ENCODE measurements at places on chromosomes 2 and 18.

- no peak for DNase-seq
Observed at GRCh38 chr2:112627060-112628040, 18.4 kb upstream of the SLC20A1 start.

DNA sequence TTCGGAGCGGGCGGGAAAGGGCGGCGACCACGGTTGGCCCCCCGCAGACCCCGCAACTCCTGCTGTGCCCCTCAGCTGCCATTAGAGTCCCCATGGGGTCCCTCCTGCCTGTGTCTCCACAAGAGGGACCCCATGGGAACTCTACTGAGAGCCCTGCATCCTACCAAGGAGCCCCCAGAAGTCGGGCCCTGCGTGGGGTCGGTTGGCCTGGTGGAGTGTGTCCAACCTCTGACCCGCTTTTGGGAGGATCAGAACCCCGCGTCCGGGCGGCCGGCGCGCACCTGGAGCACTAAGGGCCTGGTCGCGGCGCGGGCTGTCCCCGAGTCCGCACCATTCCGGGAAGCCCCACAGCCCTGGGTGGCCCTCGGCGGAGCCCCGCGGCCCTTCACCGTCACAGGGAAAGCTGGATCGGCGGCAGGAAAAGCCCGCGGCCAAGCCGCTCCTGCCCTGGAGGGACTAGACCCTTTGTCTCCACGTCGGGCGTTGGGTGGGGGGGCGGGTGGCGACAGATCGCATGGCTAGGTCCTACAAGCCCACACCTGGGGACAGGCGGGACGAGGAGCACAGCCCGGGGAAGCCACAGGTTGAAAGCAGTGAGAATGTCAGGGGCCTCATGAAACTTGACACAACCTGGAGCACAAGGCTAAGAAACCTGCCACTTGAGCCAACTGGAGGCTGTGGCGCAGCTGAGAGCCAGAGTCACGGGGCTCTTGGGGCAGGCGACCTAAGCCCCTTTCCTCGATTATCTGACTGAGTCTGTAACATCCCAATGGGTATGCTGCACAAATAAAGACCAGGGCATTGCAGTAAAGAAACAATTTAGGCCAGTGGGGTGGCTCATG is 11.2 kb upstream of the CXXC1 start:
- no peak for DNase-seq

DNA sequence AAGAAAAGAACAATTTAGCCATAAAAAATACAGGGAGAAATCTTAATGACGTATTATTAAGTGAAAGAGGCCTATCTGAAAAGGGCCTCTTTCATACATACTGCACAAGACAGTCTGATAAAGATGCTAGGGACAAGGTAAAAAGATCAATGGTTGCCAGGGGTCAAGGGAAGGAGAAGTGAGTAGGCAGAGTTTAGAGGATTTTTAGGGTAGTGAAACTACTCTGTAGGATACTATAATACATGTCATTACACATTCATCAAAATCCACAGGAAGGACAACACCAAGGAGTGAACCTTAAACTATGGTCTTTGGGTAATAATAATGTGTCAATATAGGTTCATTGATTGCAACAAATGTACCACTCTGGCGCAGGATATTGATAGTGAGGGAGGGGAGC is 289.3 kb downstream of the FSIP2 start:
- no peak for DNase-seq

GRCh38 chr2:20446255-20446916 is 488 bp upstream of the RHOB start:
- DNase-seq: no peak

DNA sequence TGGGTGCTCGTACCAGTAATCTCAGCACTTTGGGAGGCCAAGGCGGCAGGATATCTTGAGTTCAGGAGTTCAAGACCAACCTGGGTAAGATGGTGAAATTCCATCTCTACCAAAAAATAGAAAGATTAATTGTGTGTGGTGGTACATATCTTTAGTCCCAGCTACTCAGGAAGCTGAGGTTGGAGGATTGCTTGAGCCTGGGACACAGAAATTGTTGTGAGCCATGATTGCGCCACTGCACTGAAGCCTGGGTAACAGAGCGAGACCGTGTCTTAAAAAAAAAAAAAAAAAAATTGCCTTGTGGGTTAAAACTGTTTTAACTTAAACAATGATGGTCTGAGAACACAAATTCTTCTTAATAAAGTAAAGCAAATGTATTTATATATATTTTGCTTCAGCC is 49.6 kb downstream of the ATP9B start:
- DNase-seq: no peak

- no peak for DNase-seq
Observed at GRCh38 chr18:22489704-22490103, 72.0 kb upstream of the CTAGE1 start.

DNA sequence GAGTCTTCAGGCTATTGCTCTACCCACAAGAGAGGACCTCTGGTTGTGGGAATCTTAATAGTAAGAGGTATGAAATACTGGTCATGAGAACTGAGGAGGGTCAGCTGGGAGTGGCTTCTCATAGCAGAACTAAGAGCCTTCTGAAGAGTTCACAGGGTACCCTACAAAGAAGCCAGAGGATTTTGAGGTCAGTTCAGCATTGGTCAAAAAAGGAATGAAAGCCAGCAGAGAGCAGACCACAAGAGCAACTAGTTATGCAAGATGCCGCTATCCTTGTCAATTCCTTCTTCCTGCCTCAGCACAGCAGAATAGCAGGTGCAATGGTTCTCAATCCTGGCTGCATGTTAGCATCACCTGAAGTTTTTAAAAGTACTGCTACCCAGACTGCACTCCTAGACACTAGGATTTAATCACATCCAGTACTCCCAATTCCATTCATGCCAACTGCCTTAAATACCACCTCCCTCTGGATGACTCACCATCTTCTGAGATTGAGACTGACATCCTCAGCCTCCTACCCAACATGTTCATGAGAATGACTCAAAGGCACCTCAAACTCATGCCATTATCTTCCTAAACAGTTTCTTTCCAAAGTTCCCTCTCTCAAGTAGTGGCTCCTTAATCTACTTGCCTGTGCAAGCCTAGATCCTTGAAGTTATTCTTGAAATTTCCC is 81.0 kb upstream of the RBMS1 start:
- DNase-seq: no peak

DNA sequence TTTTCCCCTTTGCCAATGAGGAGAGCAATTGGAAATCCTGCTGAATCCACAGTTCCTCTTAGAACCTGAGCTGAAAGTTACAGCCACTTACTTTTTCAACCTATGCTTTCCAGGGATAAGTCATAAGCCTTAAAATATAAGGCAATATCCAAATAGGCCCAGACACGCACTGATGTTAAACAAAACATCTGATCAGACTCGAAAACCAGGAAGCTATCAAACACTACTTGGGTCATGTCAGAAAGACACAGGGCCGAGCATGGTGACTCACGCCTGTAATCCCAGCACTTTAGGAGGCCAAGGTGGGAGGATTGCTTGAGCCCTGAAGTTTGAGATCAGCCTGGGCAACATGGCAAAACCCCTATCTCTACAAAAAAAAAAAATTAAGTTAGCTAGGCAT is 192.1 kb downstream of the SP3 start:
- DNase-seq: no peak

DNA sequence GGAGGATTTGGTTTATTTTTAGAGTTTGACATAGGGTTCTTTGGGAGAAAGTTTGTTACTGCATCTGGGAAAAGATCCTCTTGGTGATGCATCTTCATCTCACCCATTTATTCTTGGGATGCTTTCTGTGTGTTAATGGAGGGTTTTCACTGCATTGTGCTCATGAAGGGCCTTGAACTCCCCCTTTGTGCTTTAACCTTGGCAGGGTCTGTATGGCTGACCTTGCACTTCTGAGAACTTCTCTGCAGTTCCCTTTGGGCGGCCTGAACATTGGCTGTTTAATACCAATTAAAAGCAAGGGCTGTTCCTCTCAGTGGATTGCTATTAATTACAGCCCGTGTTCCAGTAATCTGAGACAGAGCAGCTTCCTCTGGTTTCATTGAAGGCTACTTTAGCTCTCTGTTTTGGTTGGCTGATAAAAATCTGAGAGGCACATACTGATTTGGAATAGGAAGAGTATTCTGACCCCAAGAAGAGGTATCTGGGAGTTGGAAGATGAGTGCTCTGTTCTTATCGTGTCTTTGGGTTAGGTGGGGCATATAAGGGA is 37.5 kb downstream of the FMNL2 start:
- DNase-seq: no peak

- DNase-seq: no peak
Observed at GRCh38 chr18:61286867-61287266, 46.4 kb upstream of the CDH20 start.

- DNase-seq: no peak
Observed at GRCh38 chr2:152815634-152816257, 97.3 kb downstream of the ARL6IP6 start.

GRCh38 chr18:58726671-58727070 is 55.4 kb downstream of the MALT1 start:
- DNase-seq: no peak

DNA sequence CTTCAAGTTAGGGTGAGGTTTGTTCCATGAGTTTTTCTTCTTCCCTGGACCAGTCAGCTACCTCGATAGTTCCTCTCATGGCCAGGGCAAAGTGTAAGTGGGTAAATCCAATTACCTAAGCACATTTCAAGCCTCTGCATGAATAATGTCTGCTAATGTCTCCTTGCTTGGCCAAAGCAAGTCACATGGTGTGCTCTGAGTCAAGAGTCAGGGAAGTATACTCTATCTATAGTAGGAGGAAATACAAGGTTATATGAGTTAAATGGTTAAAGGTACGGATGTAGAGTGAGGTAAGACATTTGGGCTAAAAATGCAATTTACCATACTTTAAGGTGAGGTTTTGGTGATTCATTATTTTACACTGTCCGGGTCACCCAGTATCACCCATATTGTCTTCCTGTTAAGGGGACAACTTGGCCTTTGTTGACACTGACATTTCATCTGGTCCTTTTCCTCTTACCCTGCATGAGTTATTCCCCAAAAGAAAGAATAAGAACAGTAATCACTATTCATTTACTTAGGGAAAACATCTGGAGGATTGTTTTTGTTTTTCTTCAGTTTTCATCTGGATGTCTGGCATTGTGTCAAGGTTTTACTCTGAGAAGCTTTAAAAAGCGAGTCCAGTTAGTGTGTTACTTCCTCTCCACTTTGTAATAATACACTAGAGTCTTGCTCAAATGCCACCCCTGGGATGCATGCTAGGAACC is 405.5 kb downstream of the RND3 start:
- no peak for DNase-seq

DNA sequence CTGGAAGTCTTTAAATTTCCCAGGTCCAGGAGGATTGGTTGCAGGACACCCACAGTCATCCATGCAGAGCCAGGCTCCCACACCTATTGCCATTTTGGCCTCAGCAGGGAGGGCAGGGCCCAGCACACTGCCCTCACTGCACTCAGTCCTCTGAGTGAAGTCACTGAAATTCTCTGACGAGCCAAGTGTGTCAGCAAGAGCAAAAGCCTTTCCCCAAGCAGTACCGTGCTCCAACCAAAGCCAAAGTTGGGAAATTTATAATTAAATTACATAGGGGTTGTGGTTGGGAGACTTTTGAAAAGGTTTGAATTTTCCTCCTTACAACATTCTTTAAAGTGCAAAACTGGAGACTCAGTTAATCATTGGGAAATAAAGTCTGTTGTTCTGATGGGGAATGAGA is 98.5 kb upstream of the CD226 start:
- DNase-seq: no peak

GRCh38 chr18:12053289-12053688 is 40.4 kb upstream of the ANKRD62 start:
- DNase-seq: no peak
